CD8-positive, alpha-beta memory T cell (primary cell): ENCODE measurements at places on chromosomes 5 and 9.

DNA sequence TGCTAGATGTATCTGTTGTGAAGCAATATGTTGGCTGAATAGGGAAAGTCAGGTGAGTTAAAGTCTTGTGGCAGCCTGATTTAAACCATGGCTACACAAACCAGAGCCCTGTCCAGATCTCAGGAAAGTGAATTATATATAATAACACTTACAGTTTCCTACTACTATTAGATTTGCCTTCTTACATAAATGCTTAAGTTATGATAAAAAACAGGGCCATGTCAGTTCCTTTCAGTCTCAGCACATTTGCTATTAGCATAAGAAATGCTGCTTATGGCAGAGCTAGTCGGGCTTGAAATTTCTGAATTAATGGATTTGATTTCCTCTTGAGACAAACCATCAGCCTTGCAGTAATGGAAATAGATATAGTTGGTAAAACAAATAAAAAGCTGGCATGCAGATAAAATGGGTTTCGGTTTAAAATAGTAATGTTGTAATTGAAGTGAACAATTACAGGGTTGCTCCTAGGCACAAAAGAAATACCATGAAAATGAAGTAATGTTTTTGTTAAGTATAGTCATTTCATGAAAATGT is 664.2 kb upstream of the ZNF608 start:
- DNase-seq, result no peak

DNA sequence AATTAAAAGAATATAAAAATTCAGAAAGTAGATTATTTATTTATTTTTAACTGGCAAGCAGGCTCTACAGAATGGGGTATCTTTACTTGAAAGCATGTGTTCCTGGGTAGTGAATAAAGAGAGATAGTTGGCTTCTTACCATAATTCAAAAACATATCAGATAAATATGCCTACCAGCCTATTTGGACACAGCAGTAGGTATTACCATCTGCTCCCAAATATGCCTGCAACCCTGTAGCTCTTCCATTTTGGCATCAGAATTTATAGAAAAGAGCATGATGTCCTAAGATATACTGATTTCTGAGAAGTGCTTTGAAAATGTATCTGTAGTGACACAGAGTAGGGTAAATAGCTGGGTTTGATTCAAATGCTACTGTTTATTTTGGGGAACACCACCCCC is 1300.5 kb upstream of the DMAC1 start:
- no peak for DNase-seq

GRCh38 chr5:164097749-164098148 is 592.3 kb downstream of the MAT2B start:
- no peak for DNase-seq

- DNase-seq, result no peak
Measured at GRCh38 chr9:34771007-34771406, 61.1 kb upstream of the CCL21 start.

DNA sequence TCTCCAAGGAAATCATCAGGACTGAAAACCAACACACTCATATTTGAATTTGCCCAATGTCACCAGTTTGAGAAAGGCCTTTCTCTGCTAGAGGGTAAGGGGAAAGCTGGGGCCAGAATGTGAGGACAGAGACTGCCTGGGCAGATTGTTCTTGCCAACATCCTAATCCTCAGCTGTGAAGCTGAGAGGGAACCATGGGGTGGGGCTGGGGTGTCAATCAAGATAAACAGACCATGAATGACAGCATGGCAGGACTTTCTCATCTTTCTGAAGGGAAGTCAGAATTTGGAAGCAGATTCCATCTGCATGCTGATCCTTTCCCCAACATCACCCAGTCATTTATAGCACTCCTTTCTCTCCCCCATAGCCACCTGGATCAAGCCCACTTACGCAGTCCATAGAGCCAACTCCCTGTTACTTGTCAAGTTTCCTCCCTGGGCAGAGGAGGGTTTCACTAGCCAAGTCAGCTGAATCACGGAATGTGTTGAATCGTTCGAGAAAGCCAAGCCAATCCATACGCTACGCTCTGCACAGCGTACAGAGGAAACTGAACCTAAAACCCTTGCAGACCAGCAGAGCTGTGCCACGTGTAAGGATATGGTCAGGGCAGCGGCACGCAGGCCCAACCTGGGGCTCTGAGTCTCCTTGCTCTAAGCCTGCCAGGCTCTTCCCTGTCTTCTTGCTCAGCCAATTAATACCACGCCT is 14.9 kb downstream of the GLDC start:
- no peak for DNase-seq
